Activated T-helper 1 cell treated with anti-CD3 and anti-CD28 coated beads, Interleukin-12 subunit alpha, Interleukin-12 subunit beta, Interleukin-2, Interleukin-4 antibody, amounts not matched to agents 30 ng/mL and 10 ng/mL and 1 ng/mL, durations not matched to agents 14 hours and 24 hours and 36 hours (primary cell): ENCODE measurements at places on chromosomes 6 and 20.

GRCh38 chr6:64930681-64931080 lies 776.3 kb downstream of the EYS start:
- H3K36me3 ChIP-seq, result no peaks in the 10 kb centered on the region
- no peak for DNase-seq
- H3K4me1 ChIP-seq, result no peaks in the 10 kb centered on the region
- no peak overlapping the region for H3K27ac ChIP-seq

- no peaks in the 10 kb centered on the region for H3K27me3 ChIP-seq
- H3K27ac ChIP-seq, result peak overlapping the region; percentile 83
- H3K36me3 ChIP-seq, result peaks cover 18% of the 10 kb centered on the region
- H3K4me1 ChIP-seq, result peaks cover 67% of the 10 kb centered on the region
- H3K4me3 ChIP-seq, result peak overlapping the region; percentile 37
These were observed 115.0 kb downstream of the IPCEF1 start for GRCh38 chr6:154241581-154241980.

DNA sequence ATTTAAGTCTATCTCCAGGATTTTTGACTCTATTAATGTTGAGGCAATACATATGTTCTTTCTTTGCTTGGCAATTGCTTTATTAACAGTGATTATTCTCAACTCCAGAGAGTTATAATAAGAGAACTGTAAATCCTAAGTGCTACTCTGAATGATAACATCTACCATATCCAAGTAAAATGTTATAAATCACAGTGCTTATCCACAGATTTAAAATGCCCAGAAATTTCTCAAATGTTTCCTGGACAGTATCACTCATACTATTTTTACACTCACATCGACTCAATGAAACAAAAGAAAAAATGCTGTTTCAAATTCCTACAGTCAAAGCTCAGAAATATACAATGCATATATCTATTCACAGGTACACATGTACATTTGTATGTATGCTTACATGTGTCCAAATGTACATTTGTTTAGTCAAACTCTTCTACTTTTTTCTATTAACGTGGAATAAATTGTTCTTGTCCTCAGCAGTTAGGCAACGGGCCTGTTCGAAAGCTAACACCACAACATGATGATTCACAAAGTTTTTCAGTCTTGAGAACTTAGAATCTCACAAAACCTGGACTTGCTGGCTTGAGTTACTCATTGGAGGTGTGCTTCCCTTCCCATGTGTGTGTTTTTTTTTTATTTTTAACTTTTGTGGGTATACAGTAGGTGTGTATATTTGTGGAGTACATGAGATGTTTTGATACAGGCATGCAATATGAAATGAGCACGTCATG lies 193.0 kb downstream of the GJA10 start:
- peaks cover 36% of the 10 kb centered on the region for H3K36me3 ChIP-seq
- H3K27ac ChIP-seq, result peak overlapping the region; percentile 7
- no peak for DNase-seq

GRCh38 chr6:126764671-126765070 lies 353.8 kb upstream of the RSPO3 start:
- DNase-seq, result no peak
- no peaks in the 10 kb centered on the region for H3K36me3 ChIP-seq
- H3K4me3 ChIP-seq, result no peak overlapping the region
- no peaks in the 10 kb centered on the region for H3K4me1 ChIP-seq
- no peak overlapping the region for H3K27ac ChIP-seq
- no peaks in the 10 kb centered on the region for H3K27me3 ChIP-seq

DNA sequence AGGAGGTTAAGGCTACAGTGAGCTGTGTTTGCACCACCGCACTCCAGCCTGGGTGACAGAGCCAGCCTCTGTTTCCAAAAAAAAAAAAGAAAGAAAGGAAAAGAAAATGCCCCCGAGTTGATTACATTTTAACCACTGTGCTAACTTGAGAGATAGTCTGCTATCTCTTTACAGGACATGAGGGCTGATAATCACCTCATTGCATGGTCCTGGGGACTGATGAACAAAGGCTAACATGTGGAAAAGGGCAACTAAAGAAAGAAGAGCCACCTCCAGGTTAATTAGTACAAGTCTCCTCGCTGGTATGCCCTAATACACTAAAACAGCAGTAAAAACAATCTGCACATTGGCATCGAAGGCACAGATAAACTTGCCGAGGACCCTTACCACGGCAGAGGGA lies 4.2 kb upstream of the PLG start:
- no peak overlapping the region for H3K4me3 ChIP-seq
- DNase-seq, result no peak
- H3K4me1 ChIP-seq, result no peaks in the 10 kb centered on the region
- no peaks in the 10 kb centered on the region for H3K36me3 ChIP-seq
- no peaks in the 10 kb centered on the region for H3K27me3 ChIP-seq

DNA sequence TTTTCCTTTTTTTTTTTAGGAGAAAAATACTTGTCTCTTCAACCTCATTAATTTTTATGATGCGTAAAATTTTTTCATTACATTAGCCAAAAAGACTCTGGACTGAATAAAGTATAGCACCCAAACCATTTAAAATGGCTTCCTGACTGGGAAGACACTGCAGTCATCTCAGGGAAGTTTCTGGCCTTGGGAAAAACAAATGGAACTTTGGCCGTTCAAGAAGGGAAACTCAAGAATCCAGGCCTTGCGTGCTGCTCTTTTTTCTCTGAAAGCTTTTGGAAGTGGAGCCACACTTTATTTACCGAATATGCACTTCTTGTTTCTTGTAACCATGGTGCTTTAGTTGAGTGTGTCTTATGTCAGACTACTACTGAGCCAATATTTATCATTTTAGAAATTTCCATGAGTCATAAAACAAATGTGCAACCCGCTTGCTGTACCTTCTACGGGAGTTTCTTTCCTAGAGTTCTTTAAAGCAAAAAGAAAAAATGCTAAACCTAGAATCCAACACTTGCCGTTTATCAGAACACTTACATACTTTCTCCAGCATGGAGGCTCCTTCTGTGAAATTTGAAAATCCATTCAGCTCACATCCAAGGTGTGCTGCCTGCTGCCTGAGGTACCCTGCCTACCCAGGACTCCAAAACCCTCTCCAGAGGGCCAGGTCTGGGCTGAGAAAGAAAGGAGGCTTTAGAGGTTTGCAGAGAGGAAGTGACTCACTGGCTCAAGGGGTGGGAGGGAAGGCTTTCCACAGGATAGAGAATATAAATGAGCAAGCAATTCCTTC lies 11.5 kb upstream of the DSTN start:
- H3K36me3 ChIP-seq, result no peaks in the 10 kb centered on the region
- H3K4me1 ChIP-seq, result peaks cover 43% of the 10 kb centered on the region
- DNase-seq, result no peak

- no peak within 1 kb of the TSS for H3K27ac ChIP-seq
- DNase-seq, result no peak
- peaks cover 75% of the 10 kb centered on the region for H3K27me3 ChIP-seq
- H3K4me3 ChIP-seq, result peak within 1 kb of the TSS; percentile 71
- no peaks in the 10 kb centered on the region for H3K36me3 ChIP-seq
These were observed at the start of gene TUBB2B for GRCh38 chr6:3227363-3228045. TUBB2B (minus strand) TSS chr6:3227653; CDS start chr6:3227543, 110 bp downstream.

DNA sequence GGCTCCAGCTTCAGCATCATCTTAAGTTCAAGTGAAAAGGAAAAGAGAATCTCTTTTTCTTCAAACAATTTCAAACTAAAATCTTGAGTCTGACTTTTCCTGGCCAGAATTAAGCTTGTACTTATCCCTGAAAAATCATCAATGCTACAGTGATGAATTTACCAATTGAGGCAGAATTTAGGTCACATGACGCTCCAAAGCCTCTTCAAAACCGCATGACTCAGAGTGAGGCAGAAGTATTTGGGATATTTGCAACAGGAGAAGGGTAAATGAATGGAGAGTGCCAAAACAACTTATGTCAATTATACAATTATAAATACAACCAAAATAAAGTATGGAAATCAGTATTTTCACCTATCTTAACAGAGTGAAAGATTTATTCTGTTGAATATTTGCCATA lies 515.5 kb downstream of the COL12A1 start:
- DNase-seq, result no peak
- no peaks in the 10 kb centered on the region for H3K36me3 ChIP-seq
- no peak overlapping the region for H3K27ac ChIP-seq
- H3K27me3 ChIP-seq, result no peaks in the 10 kb centered on the region

DNA sequence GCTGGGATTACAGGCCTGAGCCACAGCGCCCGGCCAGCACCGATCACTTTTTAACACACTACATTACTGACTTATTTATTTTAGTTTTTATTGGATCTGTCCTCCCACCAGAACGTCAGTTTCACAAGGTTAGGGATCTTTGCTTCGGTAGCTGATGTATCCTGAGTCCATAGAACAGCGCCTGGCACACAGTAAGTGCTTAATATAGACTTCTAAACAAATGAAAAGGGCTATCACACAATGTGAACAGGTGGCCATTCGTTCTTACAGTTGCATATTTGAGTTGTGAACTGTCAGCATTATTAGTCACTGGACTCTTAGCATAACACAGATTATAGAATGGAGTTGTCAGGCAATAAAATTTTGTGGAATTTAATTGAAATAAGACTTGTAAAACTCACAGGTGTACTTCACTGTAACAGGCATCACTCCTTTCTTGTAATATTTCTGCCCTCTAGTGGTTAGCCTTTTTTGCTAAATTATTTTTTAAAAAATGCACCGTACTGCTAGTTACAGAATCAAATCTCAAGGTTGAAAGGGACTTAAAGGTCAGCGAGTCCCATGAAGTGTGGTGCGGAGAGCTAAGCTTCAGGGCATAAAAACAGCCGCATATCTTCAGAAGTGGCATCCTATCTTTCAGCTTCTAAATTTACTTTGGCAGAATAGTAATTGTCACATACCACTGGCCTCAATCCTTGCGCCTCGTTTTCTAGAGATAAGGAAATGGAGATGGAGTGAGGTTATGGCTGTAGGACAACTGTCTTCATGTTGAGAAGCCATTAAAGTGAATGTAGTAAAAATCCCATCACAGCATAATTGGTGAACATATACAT lies 3.4 kb upstream of the TBC1D7 start:
- no peak for DNase-seq
- H3K27ac ChIP-seq, result no peak overlapping the region
- H3K4me1 ChIP-seq, result peaks cover 39% of the 10 kb centered on the region
- H3K4me3 ChIP-seq, result no peak overlapping the region
- peaks cover 6% of the 10 kb centered on the region for H3K27me3 ChIP-seq
- no peaks in the 10 kb centered on the region for H3K36me3 ChIP-seq

GRCh38 chr20:60868316-60868891 lies 383.7 kb upstream of the CDH4 start:
- no peak for DNase-seq
- H3K27ac ChIP-seq, result no peak overlapping the region
- H3K27me3 ChIP-seq, result no peaks in the 10 kb centered on the region
- no peaks in the 10 kb centered on the region for H3K4me1 ChIP-seq
- H3K36me3 ChIP-seq, result no peaks in the 10 kb centered on the region

DNA sequence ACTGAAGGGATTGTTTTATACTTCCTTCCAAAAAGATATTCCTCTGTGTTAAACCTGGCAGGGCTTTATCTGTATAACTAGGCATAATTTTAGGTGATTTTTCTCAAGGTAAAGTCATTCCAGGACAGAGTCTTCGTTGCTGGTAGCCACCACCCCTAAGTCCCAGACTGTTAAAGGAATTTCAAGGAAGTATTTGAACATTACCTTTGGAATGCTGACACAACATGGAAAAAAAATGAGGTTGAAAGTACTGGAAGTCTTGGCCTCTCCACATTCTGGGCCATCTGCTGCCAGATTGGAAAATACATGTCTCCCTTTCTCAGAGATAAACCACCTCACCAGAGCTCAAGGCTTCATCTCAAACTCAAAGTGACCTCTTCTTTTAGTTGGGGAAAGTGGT lies 27.0 kb upstream of the ETV7 start:
- no peak overlapping the region for H3K4me3 ChIP-seq
- no peaks in the 10 kb centered on the region for H3K4me1 ChIP-seq
- H3K27ac ChIP-seq, result no peak overlapping the region

DNA sequence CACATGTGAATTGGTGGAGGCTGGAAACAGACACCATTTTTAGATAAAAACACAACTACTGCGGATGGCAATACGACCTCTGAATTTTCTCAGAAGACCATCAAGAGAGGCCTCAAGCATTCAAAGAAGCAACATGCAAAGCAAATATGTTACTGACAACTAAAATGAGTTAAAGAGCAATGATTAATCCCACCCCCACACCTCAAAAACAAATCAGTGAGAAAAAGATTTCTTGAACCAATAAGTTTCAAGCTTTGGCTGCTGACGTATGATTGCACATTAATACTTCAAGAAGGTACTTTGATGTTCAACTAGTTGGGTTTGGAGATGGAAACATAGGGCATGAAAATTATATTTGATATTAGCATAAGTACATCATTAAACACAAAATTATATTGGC lies 982 bp downstream of the MMUT start:
- H3K4me3 ChIP-seq, result peak overlapping the region; percentile 99
- no peak for DNase-seq
- peak overlapping the region; percentile 97 for H3K27ac ChIP-seq

DNA sequence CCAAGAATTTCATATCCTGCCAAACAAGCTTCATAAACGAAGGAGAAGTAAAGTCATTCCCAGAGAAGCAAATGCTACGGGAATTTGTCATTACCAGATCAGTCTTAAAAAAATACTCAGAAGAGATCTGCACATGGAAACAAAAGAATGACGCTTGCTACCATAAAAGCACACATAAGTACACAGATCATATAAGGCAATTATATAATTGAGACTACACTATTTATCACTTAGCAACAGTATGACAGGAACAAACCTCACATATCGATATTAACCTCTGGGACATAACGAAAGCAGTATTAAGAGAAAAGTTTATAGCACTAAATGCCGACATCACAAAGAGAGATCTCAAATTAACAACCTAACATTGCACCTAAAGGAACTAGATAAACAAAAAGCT lies 67.6 kb upstream of the TMEM200A start:
- no peak overlapping the region for H3K4me3 ChIP-seq
- DNase-seq, result no peak
- no peaks in the 10 kb centered on the region for H3K36me3 ChIP-seq
- H3K4me1 ChIP-seq, result no peaks in the 10 kb centered on the region
- H3K27me3 ChIP-seq, result peaks cover 22% of the 10 kb centered on the region
- H3K27ac ChIP-seq, result no peak overlapping the region

- DNase-seq, result no peak
- H3K36me3 ChIP-seq, result no peaks in the 10 kb centered on the region
- peaks cover 9% of the 10 kb centered on the region for H3K27me3 ChIP-seq
These were observed 285.3 kb downstream of the CDC5L start for GRCh38 chr6:44672841-44673240.

- peak; percentile 68 for DNase-seq
- peaks cover 4% of the 10 kb centered on the region for H3K27me3 ChIP-seq
- peak overlapping the region; percentile 74 for H3K4me3 ChIP-seq
- peaks cover 12% of the 10 kb centered on the region for H3K36me3 ChIP-seq
These were observed 679 bp upstream of the PPDPF start for GRCh38 chr20:63519668-63520503.
